Activated B cell treated with CpG ODN at 0.5 μM for 24 hours (primary cell): ENCODE measurements at places on chromosomes 1 and 21.

DNA sequence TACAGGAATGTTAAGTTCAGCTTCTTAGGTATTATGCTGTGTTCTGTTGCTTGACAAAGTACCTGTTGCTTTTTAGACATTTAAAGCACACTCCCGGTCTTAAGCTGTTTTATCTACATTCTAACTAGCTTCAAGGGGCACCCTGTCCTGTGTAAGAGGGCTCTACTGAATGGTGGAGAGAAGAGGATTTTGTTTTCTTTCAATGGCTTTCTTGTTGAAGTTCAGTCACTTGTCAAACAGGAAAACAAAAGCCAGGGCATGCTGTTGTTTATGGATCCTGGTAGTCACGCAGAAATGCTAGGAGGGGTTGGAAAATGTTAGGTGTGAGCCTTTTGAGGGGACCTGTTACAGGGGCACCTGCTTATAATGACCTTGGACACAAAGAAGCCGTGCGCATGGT, 30.7 kb downstream of the PGM1 start:
- no peak for DNase-seq

DNA sequence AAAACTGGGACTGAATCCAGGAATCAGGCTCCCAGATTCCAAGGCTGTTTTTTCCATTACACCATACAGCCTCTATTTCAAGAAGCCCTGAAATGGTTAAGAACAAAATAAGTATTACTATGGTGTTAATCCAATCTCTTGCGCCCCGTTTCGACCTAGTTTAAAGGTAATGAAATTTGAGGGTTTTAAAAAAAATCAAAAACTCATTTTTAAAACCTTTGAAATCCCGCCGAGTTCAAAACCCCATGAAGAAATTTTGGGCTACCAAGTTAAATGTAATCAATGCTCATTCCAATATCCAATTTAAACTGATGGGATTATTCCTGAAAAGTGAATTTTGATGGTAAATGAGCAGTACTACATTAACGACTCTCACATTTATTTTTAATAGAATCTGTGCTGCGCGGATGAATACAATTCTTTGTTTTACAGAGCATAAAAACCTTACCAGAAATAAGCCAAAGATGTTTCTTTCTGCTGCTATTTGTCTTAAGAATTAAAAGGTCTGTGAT, 767 bp upstream of the EGLN1 start:
- no peak for DNase-seq

DNA sequence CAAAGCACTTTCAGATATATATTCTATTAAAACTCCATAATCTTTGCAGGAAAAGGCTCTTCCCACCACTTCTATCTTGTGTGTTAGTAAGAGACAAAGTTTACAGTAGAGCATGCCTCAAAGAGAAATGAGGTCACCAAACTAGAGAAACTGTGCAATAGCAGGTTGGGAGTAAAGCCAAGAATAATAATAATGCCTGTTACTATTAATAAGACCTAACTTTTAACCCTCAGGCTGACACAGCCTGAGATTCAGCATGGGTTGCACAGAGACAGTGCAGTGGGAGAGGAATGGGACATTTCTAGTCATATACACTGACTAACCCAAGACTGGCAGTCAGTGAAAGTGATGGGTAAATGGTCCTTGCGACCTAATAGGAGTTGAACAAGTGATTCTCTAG, 320.2 kb upstream of the NFIA start:
- no peak for DNase-seq

DNA sequence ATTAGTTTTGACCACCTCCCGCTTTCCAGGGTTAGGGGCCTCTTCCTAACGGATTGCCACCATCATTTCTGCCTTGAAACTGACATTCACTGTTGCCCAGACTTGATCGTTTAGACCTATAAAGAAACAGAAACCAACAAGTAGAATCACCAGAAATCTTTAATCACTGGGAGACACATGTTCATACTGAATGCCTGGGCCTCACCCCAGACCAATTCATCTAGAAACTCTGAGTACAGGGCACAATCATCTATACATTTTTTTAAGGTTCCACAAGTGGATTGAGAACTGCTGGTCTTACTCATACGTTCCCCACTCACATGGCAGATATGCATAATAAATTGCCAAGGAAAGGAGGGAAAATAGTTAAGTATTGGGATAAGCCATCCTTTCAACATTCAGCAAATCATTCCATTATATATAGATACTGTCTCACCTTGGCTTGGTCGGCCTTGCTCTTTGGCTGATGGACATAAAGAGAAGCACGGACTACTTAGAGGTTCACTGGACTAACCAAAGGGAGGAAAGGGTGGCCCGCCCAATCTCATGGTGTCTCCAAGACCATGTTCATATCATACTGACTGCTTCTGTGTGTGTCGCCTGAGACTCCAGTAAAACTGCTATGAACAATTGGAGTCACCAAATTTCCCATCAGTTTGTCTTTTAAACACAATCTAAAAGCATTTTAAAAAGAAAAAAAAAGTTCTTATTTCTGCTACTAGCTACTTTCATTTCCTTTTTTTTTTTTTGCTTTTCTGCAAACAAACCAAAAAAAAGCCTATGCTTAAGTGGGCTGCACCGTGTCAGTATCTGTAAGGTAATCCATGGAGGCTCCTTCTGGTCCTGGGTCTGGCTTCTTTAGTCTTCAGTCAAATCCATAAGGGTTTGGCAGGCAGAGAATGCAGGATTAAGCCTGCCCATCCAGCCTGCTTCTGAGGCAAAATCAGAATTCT, 9.4 kb upstream of the TARBP1 start:
- DNase-seq = no peak

GRCh38 chr1:34904236-34905097, 25.0 kb downstream of the DLGAP3 start:
- DNase-seq = no peak

GRCh38 chr1:192476802-192477298, 98.7 kb upstream of the RGS1 start:
- DNase-seq = no peak

- no peak for DNase-seq
Observed at GRCh38 chr1:230392920-230393521, 33.1 kb downstream of the PGBD5 start.

DNA sequence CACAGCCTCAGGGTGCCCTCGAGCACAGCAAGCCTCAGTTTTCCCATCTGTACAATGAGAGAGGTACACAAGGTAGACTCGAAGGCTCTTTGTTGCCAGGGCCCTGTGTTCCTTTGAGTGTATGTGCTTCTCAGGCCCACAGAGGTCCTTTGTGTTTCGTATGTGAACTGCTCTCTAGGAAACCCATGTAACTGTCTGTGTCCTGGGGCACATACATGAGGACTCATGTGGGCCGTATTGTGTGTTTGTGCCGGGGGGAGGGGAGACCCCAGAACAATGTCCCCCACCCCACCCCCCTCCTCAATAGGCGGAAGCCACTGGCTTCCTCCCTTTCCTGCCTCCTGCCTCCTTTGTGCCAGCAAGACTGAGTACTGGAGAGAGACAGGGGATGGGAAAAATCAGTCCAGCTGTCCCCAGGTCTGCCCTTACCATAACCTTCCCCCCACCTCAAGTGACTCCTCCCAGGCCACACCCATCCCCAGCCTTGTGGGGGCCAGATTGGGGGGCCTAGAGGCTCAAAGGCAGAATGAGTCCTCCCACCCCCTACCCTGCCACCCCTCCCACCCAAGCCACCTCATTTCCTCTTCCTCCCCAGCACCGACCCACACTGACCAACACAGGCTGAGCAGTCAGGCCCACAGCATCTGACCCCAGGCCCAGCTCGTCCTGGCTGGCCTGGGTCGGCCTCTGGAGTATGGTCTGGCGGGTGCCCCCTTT, at the start of gene TIE1:
TIE1 (plus strand) TSS at position 605 of the 717 bp plus-strand sequence; CDS start at position 695, 90 bp downstream.
- no peak for DNase-seq

DNA sequence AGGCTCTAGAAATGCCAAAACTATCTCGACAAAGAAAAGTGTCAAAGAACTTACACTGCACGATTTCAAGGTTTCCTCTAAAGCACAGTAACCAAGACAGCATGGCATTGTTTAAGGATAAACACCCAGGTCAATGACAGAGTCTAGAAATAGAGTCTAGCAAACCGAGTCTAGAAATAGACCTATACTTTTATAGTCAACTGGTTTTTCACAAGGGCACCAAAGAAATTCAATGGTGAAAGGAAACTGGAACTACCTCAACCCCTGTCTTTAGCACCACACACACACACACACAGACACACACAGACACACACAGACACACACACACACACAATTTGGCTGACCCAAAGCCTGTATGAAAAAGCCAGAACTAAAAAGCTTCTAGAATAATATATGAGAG, 67.1 kb upstream of the PGBD5 start:
- no peak for DNase-seq

- no peak for DNase-seq
Observed at GRCh38 chr21:45123440-45123839, 49.1 kb downstream of the ADARB1 start.

DNA sequence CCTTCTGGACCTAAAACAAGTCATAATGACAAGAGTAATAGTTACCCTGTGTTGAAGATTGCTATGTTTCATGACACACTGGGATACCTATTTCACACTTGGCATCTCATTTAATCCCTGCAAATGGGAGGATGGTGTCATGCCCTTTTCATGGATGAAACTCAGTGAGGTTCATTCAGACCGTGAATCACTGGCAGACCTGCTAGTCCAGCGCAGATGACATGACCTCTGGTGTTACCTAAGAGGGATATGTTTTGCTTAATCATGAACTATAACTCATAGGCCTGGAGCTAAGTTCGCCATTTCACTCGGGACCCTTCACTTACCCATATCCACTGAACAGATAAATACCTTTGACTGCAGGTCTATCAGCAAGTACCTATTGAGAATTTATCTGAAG, 286.6 kb upstream of the FMN2 start:
- no peak for DNase-seq

- DNase-seq = no peak
Observed at GRCh38 chr1:198575798-198576641, 35.5 kb upstream of the ATP6V1G3 start.

DNA sequence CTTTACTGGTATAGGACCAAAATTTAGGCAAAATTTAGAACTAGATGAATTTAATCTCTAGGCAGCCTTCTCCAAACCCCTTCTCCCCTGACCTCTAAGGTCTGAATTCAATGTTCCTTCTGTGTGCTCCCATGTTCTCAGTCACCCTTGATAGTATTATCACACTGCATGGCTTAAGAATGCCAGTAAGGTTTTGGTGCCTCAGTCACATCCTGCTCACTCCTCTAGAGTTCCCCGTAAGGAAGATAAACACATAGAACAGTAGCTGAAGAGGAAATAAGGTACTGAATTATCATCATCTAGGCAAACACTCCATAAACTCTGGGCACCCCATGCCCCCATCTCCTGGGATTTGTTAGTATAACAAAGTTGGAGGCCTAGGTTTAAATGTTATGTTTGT, 18.2 kb downstream of the PRRX1 start:
- no peak for DNase-seq

DNA sequence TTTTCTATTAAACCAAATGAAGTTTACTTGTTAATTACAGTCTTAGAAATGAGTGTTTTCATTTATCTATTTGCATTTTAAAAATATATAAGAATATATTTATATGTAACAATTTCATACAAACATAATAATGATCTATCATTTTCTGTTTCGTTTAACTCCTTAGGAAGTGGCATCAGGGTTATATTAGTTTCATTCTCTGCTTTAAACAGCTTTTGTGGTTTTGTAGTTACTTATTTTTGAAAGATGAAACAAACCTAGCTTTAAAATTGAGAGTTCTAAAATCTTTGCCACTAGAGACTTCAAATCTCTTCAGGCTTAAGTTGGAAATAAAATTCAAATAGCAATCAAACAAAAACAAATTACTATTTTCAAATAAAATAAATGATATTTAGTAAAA, 2110.6 kb downstream of the MRPL39 start:
- DNase-seq = no peak

DNA sequence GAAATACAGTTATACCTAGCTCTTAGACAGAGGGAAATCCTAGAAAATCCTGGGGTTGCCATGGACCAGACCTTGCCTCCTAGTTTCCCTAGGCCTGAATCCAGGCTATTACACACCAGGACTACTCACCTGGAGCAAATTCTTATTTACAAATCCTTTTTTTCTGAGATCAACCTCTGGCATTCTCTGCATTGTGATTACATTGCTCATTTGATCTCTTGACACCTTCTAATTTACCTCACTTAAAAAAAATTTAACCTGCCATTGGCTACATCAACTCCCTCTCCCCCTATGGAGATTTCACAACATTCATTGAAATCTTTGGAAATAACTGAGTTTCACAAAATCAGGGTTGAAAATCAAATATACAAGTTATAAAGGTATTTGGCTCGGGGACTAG, 2.9 kb upstream of the C1orf105 start:
- DNase-seq = no peak

DNA sequence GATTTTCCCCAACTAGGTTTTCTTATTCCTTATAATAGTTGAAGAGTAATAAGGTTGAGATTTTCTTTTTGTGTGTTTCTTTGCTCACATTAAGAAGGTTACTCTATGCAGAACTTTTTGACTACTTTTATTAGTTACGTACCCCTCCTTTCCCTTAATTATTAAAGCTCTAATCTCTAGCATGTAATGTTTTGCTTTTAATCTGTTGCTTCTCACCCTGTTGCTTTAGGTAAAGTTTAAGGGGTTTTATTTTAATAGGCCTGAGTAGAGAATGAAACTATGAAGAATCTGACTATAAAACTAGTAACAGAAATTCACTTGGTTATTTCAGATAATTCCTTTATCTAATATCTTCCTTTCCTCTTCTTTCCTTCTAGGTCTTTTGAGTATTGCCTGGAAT, 53.4 kb downstream of the POU2F1 start:
- no peak for DNase-seq

DNA sequence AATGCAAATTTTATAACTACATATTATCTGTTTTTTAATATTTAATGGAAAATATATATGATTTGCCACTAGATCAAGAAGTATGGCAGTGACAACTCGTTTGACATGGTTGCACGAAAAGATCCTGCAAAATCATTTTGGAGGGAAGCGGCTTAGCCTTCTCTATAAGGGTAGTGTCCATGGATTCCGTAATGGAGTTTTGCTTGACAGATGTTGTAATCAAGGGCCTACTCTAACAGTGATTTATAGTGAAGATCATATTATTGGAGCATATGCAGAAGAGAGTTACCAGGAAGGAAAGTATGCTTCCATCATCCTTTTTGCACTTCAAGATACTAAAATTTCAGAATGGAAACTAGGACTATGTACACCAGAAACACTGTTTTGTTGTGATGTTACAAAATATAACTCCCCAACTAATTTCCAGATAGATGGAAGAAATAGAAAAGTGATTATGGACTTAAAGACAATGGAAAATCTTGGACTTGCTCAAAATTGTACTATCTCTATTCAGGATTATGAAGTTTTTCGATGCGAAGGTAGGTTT, 556 bp downstream of the IFI44 start:
- no peak for DNase-seq
